ENCODE measurements at places on chromosomes 5 and 9.

GRCh38 chr9:137191691-137192447 is 3.4 kb downstream of the SSNA1 start:
- DNase-seq = no peak

DNA sequence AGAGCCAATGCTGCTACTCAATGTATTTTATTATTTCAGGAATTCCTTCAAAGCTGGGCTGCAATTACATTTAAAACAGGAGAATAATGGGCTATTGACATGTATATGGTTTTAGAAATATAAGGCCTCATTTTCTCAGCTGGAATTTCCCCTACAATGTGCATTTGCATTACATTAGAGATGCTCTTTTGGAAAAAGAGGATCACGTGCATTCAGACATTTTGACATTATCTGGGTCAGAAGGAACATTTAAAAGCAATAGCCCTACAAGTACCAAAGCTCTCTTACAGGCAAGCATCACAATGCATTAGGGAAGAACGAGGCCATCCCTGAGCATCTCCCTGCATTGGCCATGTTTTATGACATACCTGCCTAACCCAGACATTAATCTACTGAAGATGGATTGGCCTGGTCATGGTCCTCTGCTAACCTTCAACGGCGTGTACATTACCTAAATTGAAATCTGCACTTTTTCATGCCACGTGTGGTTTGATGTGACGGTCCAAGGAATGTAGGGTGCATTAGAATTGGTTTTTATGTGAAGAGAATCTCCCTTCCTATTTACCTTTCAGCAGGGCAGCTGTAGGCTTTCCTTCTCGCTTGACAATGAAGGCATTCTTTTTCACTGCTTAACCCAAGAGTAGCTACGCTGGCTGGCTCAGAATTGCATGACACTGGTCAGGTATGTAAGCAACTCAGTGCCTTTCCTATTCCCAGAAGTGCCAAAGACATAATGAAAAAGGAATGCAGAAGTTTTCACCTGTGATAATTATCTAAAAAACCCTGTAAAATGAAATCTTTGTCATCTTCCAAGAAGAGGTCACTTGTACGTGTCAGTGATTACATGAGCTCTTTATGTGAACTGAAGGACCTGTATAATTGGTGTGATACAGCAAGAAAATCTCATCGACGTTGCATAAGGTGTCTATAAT is 212.3 kb upstream of the MPDZ start:
- no peak for DNase-seq

DNA sequence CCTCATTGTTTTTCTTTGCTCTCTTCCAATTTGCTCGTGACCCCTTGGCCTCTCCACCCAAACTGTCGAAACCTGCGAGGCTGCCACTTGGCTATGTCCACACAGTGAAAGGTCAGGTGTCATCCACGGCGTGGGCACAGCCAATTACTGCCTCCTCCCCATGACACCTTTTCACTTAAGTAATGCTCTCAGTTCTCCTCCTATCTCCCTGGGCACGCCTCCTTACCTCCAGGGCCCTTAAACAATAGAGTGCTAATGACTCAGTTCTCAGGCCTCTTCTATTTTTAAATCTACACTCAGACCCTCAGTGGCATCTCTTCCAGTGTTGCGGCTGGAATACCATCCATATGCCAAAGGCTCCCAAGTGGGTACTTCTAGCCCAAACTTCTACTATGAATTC is 256.8 kb downstream of the ROR2 start:
- DNase-seq = no peak

- no peak for DNase-seq
Observed at GRCh38 chr5:120767178-120767820, 303.2 kb downstream of the PRR16 start.

DNA sequence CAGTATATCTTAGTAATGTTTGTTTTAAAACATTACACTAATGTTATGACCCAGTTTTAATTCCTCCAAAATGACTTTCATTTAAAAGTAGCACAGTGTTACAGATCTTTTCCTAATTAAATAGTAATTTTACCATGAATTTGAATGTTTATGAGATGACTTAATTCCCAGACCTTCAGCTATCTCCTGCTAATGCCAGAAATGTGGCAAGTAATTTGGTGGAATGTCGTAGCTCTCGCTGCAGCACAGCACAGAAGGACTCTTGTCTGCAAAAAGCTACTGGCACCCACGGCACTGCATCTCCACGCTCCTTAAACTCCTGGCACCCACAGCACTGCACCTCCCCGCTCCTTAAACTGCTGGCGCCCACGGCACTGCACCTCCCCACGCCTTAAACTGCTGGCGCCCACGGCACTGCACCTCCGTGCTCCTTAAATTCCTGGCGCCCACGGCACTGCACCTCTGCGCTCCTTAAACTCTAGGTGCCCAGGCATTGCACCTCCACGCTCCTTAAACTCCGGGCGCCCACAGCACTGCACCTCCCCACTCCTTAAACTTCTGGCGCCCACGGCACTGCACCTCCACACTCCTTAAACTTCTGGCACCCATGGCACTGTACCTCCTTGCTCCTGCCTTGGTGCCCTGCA is 163.1 kb downstream of the CDK5RAP2 start:
- DNase-seq = no peak

GRCh38 chr5:79007872-79008271 is 22.8 kb upstream of the ARSB start:
- DNase-seq = no peak

DNA sequence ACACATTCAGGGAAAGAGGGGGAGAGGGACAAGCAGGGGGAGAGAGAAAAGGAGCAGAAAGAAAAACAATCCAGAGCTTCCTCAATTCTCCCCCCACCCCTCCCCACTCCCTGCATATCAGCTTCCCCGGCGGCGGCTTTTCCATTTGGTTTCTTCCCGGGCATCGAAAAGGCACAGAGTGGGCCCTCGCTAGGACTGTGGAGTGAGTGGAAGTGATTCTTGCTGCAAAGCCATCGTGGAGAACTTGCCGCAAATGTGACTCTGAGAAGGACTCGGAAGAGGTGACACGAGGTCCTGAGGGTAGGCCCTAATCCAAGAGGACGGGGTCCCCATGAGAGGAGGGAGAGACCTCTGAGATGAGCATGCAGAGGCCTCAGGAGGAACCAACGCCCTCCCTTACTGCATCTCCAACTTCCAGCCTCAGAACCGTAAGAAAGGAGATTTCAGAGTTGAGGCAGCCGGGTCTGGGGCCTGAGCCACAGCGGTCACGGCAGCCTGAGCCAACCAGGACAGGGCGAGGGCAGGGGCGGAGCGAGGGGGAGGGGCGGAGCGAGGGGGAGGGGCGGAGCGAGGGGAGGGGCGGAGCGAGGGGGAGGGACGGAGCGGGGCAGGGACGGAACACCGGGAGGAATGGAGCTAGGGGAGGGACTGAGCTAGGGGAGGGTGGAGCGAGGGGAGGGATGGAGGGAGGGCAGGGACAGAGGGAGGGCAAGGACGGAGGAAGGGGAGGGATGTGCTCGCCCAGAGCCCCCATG is 21.2 kb upstream of the SARDH start:
- DNase-seq = no peak

DNA sequence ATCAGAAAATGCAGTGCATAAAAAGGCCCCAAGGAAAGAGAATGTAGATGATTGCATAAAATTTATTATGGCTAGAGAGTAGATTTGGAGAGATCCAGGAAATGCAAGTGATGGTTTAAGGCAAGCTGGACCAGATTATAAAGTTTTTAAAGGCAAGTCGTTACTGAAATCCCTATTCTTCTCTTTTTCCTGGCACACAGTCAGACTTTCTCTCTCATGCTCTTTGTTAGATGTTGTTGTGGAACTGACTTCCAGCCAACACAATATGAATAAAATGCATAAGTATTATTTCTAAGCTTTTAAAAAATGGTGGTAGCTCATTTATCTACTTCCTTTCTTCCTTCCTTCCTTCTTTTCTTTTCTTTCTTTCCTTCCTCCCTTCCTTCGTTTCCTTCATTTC is 1085.4 kb upstream of the CDH6 start:
- DNase-seq = no peak

DNA sequence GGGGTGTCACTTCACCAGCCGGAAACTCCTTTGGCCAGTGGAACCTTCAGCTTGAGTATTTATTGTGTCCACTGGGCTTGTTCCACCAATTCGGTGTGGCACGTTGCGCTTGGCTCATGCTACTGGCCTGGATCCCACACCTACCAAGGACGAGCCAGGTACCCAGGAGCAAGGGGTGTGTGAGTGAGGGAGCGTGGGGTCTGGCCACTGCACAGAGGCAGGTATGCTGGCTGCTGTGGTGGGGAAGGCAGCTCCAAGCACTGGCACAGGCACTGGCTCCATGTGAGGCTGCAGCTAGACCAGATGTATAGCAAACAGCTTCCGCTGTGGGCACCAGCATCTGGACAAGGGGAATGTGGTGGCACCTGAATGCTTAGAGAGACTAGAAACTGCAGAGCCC is 28.1 kb upstream of the CYLC2 start:
- no peak for DNase-seq

DNA sequence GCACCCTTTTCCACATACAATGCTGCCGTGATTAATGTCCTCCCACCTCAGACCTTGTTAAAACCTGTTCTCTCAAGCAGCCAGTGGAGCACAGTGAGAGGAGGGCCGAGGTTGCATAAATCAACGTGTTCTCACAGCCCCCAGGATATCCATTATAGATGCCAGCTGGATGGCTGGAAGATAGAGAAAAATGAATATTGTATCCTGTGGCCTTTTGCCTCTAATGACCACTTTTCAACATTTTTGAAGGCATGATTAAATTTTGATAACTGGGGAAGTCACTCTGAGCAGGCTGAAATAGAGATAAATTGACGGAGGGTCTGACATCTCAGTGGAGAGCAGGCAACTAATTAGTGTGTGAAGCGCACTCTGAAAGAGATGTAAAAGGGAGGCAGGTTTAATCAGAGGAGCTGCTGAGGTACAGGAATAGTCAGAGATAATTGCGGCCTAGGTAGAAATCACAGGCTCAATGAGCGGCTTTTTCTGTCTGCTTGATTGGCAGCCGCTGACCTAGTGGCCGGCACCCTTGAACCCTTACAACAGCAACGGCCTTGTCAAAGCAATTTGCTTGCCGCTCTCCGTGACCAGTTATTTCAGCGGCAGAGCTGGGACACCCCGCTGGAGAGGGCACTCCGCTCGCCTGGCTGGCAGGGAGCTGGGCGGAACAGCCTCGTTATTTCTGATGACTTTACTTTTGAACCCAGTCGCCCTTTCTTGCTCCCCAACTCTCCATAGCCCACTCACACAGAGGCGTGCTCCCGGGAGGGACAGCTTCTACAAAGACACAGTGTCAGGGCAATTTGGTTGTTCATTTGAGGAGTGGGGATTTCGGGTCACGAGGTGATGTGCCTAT is 560.7 kb downstream of the PSAT1 start:
- DNase-seq = no peak

DNA sequence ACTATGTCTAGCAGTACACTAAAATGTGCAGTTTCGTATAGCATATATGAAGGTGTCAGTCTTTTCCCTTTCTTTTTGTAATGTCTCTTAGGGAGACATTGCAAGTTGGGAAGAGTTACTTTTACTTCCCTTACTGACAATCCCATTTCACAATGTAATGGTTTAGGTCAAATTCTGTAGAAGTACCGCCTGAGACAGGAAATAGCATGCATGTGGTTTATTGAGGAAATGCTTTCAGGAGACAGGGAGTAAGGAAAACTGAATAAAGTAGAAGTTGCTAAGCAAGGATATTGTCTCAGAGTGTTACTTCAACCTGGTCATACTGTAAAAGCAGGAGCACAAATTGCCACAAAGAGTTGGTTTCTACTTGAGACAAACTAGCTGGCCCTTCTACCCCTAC is 32.1 kb upstream of the MSANTD3 start:
- DNase-seq = no peak

- no peak for DNase-seq
Observed at GRCh38 chr5:80752427-80752826, 97.6 kb upstream of the DHFR start.

GRCh38 chr5:157540707-157541446 is 34.7 kb downstream of the ADAM19 start:
- DNase-seq = peak; percentile 16

- no peak for DNase-seq
Observed at GRCh38 chr9:95815133-95815532, 60.4 kb upstream of the ERCC6L2 start.

- DNase-seq = no peak
Observed at GRCh38 chr5:58294598-58295305, 165.1 kb downstream of the PLK2 start.

GRCh38 chr9:73807952-73808351 is 656.3 kb downstream of the ANXA1 start:
- DNase-seq = no peak

DNA sequence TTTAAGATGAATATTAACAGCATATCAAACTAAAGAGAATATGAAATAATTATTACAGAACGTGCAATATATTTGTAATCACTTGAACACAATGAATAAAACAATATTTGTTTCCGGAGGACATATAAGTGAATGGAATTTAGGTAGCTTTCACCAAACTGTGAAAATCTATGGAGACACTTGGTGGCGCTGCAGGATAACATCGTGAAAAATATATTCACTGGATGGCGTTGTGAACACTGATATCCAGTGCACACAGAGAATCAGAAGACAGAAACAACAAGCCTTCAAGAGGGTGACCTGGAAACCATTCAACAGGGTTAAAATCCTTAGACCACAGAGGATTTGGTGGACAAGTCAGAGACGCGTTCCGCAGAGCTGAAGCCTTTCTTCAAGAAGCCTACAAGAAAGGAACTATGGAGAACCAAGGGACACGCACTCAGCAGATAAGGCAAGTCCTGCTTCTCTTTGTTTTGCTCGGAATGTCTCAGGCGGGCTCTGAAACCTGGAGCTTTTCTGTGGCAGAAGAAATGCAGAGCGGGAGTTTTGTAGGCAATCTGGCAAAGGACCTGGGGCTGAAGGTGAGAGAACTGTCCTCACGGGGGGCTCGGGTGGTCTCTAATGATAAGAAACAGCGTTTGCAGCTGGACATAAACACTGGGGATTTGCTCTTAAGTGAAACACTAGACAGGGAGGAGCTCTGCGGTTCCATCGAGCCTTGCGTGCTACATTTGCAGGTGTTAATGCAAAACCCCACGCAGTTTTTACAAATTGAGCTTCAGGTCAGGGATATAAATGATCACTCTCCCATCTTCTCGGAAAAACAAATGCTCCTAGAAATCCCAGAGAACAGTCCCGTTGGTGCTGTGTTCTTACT is at the start of gene PCDHB11:
Gene PCDHB11, plus strand, starts transcription at position 269 of the 877 bp plus-strand sequence. Its CDS starts 148 bp downstream, at position 417.
- no peak for DNase-seq

DNA sequence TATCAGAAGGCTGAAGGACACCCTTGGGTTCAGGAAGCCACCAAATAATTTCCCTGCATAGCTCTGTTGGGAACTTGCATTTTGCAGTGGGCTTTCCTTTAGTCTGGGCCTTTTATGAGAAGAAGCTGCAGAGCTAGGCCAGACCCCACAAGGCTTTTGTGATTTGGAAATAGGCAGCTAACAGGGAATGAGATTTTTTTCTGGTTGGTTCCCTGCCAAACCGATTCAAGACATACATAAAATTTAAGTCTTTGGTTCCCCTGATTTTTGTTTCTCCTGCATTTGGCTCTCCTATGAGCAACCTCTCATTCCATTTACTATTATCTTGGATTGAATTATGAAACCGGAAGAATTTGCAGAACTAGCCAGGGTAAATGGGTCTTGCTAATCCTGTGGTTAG is 81.5 kb upstream of the PTCH1 start:
- no peak for DNase-seq

Measured in activated CD4-positive, alpha-beta T cell treated with anti-CD3 and anti-CD28 coated beads, Interleukin-2, amount 50 U/mL, for 1 hour (primary cell).